ENCODE measurements at places on chromosomes 6 and 20.
A peak's percentile ranks its signal among the peaks of the same experiment; 100 is the strongest.

DNA sequence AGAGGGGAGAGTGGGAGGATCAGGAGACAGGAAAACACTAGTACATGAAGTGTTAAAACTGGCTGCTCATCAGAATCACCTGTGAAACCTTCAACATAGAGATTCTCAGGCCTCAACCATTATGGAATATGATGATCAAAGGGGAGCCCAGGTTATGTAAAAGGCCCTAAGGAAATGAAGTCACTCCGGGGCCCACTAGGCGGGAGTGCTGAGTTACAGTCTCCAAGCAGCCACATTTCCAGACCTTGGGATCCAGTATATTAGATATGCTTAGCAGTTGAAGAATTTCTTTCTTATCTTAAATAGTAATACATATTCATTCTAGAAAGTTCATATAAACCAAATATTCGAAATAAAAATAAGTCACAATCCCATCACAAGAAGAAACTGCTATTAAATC is 476.3 kb downstream of the PRKN start:
- no peak for DNase-seq

DNA sequence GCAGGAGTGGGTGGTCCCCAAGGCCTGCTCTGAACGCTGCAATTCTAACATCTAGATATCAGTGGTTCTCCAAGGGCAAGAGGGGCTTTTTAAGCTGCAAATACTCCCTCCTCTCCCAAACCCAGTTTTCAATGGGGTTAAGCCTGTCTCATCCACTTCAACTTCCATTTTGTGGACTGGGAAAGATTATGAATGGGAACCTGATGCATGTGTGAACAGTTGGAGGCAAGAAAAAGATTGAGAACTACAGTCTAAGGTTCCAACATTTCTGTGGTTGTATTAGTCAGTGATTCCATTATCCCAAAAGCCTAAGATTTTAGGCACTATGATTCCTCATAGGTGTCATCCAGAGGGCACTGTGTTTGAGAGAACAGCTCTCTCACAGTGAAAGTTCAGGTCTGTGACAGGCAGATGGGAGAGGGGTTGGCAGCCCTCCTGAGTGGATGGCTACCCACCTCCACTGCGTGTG is 53.7 kb downstream of the HNF4A start:
- no peak for DNase-seq

DNA sequence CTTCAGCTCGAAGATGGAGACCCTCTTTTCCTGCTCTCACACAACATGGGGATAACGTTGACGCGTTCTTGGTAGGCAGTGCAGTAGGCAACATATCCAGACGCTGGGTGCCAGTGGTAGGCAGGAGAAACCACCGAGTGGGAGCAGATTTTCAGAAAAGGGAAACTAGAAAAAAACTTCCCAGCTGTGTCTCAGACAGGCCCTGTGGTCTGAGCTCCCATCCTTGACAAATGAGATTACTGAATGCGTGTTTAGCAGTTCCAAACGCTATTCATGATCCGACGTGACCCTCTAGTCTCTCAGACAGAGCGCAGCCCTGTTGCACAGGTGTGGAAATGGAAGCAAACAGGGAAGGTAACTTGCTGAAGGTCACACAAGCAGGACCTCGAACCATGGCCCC is 83.9 kb upstream of the DUSP22 start:
- DNase-seq = no peak

- DNase-seq = no peak
Measured at GRCh38 chr6:14974792-14975470, 270.9 kb upstream of the JARID2 start.

GRCh38 chr6:148524471-148524882 is 181.8 kb downstream of the SASH1 start:
- DNase-seq = peak; percentile 52

DNA sequence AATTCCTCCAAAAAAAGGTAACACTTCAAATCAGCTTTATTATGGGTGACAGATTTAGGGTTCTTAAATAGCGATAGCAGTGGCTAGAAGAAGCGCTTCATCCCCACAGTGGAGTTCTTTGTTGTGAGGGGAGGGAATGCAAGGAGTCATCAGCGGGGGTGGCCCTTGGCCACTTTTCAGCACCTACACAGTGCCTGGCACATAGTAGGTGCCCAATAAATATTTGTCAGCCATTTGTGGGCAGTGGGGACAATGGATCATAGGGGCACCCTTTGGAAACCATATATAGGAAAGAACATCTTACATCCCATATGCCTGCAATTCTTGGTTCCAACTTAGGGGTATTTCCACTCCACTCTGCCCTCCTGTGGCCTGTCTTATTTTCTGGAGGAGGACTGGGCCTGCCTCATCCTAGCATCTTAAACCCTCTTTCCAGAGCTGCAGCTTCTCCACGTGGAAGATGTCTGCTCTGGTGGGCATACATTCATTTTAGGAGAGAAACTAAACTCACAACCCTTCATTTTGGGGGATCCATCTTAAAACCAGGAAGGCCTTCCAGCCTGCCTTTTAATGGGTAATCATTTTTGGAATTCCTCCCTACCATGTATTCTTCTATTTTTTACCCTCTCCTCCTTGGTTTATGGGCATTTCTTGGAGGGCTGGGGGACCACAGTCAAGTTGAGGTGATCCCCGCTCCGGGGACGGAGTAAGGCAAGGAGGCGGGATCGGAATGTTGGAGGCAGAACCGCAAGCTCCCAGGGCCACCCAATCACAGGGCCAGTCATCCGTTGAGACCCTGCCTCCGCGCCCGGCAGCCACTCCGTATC is 2.6 kb upstream of the GPSM3 start:
- peak; percentile 55 for DNase-seq

- peak; percentile 26 for DNase-seq
Measured at GRCh38 chr20:63739130-63740069, at the start of gene SLC2A4RG. Gene SLC2A4RG (plus strand): TSS chr20:63739776. CDS start chr20:63739913, 137 bp downstream.

- DNase-seq = no peak
Measured at GRCh38 chr6:39078695-39079094, 30.1 kb downstream of the GLP1R start.

DNA sequence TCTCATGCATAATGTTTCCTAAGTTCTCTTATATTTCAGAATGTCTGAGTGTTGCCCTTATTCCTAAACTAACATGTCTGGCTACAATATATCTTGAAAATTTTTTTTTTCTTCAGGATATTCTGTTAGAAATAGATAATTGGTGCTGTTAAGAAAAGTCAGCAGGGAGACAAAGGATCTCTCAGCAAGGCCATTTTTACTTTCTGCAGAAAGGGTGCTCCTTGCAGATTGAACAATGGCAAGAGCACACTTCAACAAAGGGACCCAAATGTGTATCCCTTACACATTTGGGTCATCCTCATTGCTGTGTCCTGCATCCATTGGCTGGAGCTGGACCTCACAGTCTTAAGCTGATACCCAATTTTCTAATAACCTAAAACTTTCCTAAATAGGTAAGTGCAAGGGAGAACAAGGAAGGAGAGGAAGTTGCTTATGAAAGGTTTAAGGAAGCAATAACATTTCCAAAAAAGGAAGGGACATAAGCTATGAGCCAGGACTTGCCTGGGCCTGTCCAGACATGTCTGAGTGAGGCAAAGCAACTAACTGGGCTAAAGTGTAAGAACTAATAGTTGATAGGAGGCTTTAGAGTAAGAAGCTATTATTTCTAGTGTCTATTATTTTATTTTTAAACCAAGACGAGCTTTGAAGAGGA is 429.6 kb downstream of the BCKDHB start:
- no peak for DNase-seq

GRCh38 chr6:1686117-1687098 is 76.7 kb downstream of the FOXC1 start:
- peak; percentile 90 for DNase-seq

DNA sequence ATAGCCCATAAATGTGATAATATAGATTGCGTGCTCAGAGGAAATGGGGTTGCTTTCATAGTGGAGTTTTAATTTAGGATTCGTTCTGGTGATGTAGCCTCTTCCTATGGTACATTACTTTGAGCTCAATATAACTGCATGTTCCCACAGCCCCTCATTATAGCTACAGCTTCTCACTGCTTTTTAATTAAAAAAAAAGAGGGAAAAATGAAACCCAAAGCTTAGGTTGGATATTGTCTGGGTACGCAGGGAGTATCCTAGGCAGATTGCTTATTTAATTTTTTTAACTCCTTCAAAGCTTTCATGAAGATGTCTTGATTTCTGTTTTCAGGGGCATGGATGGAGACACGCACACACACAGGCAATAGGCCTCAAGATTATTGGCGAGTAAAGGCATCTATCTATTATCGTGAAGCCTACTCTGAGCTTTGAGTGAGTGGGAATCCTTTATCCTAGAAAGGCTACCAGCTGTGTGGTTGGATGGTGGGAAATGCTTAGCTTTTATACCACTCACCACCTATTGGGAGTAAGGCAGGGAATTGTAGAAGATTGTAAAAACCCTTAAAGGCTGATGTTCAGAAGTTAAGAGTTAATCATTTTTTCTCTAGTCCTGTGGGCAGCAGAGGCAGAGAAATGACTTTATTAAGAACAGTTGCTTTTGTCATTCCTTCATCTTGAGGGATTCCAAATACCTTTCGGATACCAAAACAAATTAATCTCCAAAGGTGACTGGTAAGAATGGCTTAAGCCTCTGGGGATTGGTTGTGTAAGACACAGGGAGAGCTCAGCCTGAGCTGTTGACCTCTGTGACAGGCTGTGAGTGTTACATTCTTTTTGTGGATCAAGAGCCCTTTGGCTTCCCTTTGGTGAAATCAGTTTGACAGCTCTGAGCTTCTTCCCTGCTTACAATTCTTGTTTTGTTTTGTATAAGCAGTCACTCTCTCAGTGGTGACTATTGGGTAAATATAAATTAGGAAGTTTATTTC is 33.4 kb downstream of the CTNNBL1 start:
- no peak for DNase-seq

DNA sequence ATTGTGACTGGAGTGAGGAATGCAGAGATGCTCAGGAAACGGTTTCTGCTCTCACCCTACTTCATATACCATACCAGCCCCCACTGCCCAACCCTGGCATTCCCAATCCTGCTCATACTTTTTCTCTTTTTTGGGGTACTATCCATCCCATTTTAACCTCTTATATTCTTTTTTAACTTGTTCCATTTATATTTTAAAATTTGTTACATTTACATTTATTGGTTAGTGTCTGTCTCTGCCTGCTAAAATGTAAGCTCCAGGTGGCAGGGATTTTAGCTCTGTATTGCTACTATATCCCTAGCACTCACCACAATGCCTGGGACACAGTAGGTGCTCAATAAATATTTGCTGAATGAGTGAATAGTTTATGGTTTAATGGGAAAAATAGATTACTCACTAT is 8.1 kb downstream of the FERMT1 start:
- DNase-seq = no peak

DNA sequence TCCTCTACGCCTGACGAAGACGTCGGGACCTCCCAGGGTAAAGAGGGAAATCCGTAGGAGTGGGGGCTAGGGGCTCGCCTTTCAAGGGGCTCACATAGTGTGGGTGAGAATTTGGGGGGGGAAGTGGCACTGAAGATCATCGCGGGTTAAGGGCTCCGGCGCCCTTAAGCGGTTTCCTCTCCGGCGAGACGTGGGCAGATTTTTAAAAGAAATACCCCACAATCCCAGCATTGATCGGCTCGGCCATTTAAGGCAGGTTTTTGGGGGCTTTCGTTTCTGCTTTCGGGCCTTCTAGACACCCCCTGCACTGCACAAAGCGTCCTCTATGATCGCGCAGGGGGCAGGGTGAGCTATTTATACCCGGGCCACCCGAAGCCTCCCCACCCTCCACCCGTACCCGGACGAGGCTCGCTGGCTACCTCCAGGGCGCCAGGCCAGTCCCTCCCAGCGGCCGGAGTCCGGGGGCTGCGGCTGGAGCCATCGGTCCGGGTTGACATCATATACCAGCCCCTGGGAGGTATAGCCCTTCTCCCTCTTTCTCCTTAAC is 1.2 kb downstream of the NKX2-2 start:
- no peak for DNase-seq

GRCh38 chr6:167448378-167448777 is 123.5 kb downstream of the TTLL2 start:
- DNase-seq = no peak

DNA sequence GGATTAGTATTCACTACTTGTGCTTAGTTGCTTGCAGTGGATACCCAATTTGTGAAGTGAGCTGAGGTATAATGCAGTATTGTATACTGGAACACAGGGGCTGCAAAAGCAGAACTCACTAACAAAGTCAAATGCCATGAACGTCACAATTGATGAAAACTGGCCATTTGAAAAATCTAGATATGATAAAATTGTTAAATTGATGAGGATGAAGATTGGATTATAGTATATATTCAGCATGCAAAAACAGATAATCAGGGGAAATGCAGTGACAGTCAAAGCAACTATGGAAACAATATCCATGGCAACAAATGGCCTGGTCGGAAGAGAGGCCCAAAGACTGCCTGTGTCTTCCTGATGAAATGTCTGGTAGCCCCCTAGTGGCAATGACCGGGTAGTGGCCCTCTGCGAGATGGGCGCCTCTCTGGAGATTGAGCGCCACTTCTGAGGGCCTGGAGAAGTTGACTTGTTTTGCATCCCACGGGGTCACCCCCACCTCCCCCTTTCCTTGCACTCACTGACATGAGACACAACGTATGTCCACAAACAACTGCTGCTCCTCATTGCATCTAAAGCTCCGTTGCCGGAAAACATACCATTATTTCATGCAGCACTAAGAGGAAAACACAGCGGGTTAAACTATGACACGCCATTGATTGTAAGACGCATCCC is 43.6 kb downstream of the C6orf15 start:
- peak; percentile 64 for DNase-seq

- DNase-seq = no peak
Measured at GRCh38 chr6:117603821-117604220, 1.5 kb upstream of the GOPC start.

DNA sequence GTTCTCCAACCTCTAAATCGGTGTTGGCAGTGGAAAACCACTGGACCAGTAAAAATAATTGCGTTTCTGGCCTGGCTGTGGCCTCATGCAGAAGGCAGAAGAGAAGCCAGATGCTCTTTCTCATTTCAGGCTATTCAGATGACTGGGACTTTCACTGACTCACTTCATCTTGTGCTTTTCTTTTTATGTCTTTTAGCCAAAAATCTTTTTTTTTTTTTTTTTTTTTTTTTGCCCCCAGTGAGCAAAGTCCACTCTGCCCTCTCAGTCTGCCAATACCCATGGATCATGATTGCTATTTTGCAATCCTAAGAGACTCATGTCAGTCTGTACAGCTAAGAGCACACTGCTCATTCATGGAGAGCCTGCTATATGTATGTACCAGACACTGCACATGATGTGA is 962.5 kb downstream of the KIF16B start:
- DNase-seq = no peak

DNA sequence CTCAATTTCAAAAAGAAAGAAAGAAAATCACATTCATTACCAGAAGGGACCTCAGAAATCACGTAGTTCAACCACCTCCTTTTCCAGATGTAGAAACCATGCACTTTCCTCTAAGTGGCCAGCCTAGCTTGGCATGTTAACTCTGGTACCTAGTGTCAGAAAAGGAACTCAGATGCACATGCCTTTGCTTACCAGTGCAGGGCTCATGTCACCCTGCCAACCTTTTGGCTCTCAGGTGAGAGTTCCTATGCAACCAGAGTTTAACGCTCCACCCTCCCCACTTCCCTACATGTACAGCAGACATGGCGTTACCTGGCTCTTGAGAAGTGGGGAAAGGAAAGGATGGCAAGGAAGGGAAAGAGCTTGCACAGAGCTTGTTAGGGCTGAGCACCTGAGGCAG is 16.3 kb upstream of the IL17F start:
- DNase-seq = no peak

- no peak for DNase-seq
Measured at GRCh38 chr20:23244156-23244915, 106.3 kb upstream of the NXT1 start.

GRCh38 chr20:18287546-18287914 is 797 bp upstream of the ZNF133 start:
- no peak for DNase-seq
